Caudate nucleus (tissue), 63 donors: ENCODE measurements at places on chromosomes 7 and 10.

DNA sequence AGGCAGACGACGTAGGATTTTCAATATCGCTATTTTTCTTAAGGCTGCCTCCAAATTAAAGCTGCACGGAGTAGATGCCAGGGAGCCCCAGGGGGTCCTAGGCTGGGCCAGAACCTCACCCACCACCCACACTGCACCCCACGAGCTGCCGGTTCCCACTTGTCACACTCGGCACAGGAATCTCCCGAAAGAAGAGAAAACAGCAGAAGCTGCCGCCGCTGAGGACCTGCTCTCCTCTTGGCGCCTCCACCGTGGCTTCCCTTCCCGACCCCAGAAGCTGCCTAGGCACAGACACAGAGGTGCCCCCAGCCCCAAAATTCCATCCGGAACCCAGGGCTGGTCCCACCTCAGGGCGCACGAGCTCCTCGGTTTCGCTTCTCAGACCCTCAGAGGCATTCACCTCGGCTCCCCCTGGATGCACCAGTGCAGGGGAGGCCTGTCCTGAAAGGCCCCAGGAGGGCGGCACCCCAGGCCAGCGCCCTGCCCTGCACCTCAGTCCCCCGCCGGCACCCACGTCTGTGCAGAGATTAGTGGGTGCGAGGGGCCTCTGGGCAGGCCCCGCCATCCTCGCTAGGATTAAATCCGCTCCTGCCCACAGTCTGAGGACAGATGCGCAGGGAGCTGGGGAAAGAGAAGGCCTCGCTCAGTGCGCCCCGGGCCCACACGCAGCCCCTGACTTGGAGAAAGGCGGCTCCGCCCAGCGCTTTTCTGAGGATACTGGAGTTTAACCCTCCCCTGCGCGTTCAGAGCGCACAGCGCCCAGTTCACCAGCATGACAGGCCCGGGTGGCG lies 99.2 kb downstream of the PTPRN2 start:
- DNase-seq, result no peak

- no peak for DNase-seq
Observed at GRCh38 chr7:50397320-50397970, 52.7 kb downstream of the FIGNL1 start.

DNA sequence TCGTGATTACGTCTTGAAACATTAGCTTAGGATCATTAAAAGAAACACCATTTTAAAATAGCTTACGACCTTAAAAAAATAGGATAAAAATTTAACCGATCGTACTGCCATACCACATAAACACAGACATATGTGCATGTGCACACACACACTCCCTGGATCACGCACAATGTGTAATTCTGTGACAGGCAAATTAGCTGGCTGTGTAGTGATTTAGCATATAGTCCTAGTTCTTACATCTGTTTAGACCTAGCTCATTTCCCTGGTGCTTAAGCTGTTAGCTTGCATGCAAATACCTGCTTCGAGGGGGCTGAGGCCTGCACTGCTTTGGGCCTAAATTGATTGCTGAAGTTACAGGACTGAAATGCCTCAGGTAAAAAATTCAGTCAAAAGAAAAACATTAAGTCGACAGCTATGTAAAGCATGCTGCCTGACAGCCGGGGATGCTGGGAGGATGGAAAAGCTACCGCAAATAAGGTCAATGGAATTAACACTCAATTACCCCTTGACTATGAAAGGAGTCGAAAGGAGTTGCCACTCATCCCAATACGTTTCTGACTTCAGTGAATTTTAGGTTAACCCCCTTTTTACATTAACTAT lies 267.1 kb upstream of the FZD8 start:
- DNase-seq, result no peak

- no peak for DNase-seq
Observed at GRCh38 chr7:37493810-37494209, 45.1 kb upstream of the ELMO1 start.

DNA sequence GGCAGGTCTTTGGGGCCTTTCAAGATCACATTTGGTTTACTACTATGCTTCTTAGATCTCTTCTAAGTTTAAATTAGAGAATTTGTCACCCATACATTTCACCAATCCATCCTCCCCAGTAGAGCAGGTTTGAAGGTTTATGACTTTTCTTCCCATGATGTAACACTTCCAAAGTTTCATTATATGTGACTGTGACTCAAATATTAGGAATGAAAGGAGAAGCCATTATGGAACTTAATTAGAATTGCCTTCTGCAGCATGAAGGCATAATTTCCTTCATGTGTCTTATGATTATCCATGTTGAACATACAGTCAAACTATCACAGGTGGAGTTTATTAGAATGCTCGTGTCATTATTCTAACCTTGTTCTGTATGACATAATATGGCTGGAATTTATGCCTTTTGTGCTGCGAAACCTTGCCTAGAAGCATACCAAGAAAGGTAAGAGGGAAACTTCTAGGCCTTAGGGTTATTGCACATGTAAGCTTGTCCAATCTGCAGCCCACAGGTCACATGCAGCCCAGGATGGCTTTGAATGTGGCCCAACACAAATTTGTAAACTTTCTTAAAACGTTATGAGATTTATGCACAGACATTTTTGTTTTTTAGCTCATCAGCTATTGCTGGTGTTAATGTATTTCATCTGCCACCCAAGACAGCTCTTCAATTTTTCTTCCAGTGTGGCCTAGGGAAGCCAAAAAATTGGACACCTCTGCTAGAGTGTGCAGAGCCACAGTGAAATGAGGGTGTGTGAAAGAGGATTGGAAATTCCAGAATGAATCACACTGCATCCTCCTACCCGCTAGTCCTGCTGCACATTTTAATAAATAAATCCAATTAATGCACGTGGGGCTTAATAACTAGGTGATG lies 133.6 kb downstream of the TMEM26 start:
- DNase-seq, result no peak

GRCh38 chr7:19915596-19915995 lies 142.2 kb upstream of the TMEM196 start:
- no peak for DNase-seq

GRCh38 chr10:132458586-132459300 lies 61.7 kb downstream of the PWWP2B start:
- peak; percentile 24 for DNase-seq

- DNase-seq, result no peak
Observed at GRCh38 chr10:35940141-35941041, 298.3 kb upstream of the FZD8 start.

GRCh38 chr7:137820677-137821420 lies 25.9 kb downstream of the DGKI start:
- no peak for DNase-seq

GRCh38 chr7:129785685-129786514 lies 166.9 kb downstream of the UBE2H start:
- no peak for DNase-seq

DNA sequence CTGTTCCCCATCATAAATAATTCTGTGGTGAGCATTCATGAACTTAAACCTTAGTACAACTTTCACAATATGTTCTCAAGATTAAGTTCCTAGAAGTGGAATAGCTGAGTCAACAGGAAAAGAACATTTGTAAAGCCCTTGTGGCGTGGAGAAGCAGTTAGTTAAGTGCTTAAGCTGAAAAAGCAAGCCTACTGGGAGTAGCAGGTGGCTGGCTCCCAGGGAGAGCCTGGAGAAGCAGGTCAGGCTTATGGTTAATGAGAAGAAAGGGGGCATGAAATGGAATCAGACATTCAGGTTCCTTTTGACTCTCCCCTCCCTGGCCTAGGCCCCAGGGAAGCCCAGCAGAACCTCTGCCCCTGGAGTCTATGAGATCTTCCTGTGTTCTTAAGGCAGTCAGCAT lies 35.3 kb downstream of the VSTM4 start:
- no peak for DNase-seq

DNA sequence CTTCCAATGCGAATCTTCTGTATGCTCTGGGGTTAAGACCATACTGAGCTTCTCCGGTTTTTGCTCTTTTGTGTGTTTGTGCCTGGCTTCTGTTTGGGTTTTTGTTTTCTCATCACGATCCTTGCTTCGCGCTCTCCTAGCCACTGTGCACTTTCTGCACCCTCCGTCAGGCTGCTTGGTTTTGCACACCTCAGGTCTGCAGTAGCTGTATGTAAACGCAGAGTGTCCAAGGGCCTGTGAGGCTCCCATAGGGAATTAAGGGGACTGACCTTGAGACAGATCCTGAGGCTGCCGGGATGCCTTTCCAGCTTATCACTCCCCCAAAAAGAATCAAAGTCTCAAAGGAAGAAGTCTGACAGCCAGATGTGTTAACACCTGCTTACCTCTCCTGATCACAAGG lies 95.2 kb downstream of the PROSER2 start:
- DNase-seq, result no peak

DNA sequence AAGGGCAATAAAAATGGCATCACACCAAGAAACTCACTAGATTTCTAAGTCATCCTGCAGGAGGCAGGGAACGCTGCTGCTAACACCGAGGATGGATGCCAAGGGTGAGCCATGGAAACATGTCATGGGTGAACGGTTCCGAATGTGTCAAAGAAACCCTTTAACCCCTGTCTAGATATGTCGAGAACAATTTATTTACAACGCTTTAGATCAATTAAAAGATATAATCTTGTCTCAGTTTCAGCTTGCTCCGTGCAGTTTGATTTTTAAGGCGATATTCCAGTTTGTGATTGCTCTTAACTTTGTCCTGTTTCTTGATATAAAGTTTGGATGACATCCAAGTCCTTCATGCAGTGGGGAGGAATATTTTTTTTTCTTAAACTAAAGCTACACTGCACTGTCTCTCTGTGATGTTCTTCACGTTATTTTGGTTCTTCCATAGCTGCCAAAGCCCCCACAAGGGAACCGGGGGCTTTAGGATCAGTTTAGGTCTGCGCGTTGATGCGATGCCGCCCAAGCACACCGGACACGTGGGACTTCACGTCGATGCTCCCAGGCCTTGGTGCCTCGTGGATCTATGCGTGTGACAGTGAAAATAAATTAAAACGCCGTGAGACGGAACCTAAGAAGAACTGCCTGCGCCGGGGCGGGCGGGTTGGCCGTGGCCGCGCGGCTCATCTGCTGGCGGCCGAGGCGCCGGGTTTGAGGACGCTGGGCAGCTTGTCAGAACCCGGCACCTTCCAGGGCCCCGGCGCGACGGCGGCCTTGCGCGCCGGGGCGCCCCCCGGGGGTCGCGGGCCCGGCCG lies 220.3 kb downstream of the PHTF2 start:
- DNase-seq, result peak; percentile 7

- no peak for DNase-seq
Observed at GRCh38 chr7:50359995-50360925, 55.7 kb downstream of the IKZF1 start.

DNA sequence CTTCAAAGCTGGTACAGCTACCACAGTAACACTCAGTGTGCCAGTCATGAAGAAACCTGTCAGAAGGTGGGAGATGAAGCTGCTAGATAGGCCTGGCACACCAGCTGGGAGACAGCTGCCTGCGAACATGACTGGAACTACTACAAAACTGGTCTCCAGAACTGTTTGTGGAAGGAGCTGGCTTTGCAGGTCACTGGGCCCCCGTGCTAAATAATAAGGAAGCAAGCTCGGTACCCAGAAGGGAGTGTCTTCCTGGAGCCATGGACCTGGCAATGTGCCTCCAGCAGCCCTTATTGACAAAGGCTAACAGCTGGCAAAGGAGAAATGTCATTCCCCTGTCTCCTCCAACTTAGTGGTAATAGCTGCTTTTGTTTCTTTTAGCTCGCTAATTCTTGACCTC lies 1217.6 kb upstream of the LRRN3 start:
- DNase-seq, result no peak

DNA sequence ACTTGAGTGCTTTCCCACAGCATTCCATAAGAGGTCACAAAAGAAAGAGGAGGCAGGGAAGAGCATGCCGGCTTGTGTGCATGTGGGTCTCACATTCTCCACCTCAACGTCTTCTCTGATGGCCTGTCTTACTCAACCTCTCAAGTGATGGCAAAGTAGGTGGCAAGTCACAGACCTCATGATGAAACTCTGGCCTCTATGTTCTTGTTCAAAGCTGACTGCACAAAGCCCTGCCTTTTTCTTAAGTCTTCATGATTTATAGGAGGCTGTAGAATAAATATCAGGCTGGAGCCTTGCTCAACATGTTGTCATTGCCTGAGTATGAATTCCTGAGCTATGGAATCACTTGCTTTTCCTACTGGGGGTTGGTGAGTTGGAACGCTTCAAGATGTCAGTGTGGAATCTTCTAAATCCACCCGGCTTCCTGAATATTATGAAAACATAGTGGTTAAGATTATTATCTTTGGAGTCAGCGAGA lies 213.6 kb upstream of the INHBA start:
- no peak for DNase-seq

DNA sequence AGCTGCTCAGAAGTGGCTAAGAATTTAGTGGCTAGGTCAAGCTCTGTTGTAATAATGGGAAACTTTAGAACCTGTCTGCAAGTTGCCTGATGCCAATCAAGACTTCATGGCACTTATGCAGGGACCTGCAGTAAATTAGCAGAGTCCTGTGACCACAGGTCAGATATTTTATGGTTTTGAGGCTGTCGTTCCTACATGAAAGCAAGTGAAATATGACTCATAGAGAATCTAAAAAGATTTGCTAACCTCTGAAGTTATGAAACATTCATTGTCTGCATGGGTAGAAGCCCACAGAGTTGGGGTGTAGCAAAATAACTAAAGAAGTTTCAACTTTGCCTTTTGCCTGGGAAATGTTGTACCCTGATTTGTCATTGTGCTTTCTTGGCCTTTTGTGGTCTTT lies 32.3 kb downstream of the SLC39A12 start:
- no peak for DNase-seq

DNA sequence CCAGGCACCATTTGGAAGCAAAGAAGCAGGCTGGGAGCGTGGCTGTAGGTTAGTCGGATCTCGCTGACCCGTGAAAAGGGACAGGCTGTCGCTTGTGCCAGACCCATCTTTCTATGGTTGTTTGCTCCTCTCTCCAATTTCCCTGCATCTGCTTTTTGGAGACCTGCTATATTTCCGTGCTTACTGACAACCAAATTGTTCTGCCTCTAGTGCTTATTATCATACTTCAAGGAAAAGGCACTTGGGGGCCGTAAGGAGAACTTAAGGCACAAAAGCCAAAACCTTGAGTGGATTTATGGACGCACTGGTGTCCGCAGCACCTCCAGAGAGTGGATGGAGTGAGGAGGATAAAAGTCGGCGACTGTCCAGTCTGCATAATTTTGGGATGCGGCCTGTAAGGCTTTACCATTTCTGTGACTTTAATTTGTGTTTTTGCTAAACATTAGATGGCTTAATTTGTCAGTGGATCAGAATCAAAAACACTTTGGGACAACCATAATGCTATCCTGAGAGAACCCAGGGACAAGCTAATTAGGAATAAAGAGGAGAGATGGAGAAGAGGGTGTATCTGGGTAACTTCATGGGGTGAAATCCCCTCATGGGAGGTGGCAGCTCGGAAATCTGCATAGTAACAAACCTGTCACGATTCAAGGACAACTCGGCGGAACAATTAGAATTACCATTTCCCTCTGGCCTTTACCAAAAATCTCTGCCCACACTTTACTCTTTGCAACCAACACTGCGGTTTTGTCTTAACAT lies 206.7 kb downstream of the HDAC9 start:
- no peak for DNase-seq

DNA sequence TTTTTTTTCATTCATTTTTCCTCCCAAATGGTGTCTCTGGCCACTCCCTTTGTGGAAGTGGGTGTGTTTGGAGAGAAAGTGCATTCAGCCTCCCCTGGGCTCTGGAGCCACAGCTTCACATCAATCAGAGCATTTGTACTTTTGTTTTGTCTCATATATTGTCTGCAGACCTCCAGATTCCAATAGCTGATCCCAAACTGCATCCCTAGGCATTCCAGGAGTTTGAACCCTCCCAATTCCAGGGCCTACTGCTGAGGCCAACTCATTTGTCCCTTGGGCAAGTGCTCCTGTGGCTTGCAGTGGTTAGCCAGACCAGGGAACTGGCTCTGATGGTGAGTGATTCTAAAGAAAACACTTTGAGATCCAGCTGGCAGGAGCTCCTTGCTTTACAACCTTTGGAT lies 163.3 kb downstream of the IPMK start:
- no peak for DNase-seq

- no peak for DNase-seq
Observed at GRCh38 chr7:27080844-27081436, 14.9 kb downstream of the HOXA1 start.
